ENCODE measurements at places on chromosomes 6 and 20.

DNA sequence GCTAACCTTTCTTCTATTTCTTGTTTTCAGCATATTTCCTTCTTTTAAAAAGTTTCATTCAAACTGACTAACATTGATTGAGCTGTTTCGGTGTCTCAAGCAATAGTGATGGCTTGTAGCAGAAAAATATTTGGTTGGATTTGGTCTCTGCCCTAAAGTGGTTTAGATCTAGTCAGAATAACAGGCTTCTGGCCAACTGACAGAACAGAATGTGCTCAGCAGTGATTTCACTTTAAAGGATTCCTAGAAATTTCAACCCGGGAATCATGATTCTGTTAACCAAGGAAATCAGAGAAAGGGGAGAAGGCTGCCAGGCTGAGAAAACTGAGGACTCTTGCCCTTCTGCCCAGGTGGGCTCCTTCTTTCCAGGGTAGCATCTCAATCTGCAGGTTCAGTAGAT lies 16.6 kb upstream of the GSTA1 start:
- no peak for DNase-seq

DNA sequence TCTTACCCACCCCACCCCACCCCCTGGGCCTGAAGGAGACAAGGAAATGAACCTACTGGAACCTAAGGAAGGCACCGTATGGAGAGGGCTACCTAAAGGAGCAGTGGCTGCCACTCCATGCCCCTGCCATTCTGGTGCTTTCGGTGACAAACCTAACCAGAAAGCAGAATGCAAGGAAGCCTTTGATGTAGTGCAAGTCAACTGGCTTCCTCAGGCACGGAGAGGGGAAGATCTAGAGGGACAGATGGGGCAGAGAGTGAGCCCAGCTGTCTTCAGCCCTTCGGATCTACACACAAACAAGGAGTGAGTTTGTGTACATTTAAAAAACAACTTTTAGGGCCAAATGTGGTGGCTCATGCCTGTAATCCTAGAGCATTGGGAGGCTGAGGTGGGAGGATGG lies 39.5 kb downstream of the PPP1R16B start:
- DNase-seq, result no peak

DNA sequence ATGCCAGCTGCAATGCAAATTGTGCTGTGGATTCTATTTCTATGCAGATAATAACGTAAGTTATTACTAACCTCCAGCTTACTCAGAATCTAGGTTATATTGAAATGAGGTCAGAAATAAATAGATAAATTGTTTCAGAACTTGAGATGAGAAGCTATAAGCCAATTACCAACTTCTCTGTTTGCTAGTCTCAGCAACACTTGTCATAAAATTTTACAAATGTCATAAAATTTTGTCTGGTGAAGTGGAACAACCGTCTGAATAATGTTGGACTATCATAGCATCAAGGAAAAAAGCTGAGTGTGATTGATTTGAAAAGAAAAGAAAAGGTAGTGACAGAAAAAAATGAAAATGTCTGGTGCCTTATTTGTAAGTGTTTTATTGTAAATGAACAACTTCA lies 36.7 kb downstream of the COL9A1 start:
- no peak for DNase-seq

DNA sequence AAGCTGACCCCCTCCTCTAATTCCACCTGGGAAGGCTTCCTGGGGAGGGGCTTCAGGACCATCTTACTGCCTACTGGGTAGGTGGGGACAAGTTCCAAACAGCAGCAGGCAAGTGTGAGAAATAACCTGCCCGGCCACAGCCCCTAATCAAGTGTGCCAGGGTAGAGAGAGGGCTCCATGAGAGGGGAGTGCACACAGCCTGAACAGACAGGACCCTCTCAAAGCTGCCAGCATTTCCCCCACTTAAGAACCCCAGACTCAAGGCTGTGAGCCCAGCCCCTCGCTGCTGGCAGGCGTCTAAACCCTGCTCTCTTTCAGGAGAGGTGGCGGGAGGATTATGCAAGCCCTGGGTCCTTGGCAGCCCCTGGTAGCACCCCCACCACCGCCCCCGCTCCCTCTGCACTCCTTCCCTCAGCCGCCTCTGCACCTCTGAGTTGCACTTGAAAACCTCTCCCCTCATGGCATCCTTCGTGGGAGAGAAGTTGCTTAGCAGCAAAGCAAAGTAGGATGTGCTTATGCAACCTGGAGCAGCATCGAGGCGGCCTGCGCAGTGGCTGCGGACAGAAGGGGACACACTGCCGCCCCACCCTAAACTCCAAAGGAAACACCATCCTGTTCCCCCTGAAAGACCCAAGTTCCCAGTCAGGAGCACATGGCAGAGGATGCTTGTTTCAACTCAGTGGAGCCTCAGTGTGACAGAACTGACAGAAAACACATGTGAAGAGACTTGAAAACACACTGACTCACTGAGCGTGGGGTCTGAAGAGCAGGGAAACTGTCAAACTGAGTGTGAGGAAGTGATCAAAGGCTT lies 10.5 kb downstream of the DDRGK1 start:
- DNase-seq, result no peak

GRCh38 chr6:119002069-119002468 lies 67.1 kb upstream of the MCM9 start:
- no peak for DNase-seq

- DNase-seq, result no peak
Measured at GRCh38 chr6:32332433-32332832, 39.3 kb downstream of the TSBP1 start.

GRCh38 chr6:3960754-3961361 lies 111.7 kb downstream of the FAM50B start:
- no peak for DNase-seq

- no peak for DNase-seq
Measured at GRCh38 chr6:4670824-4671409, 105.3 kb upstream of the CDYL start.

GRCh38 chr20:51487565-51488268 lies 54.8 kb downstream of the NFATC2 start:
- DNase-seq, result no peak

GRCh38 chr20:10504994-10505730 lies 70.1 kb downstream of the SLX4IP start:
- DNase-seq, result no peak

GRCh38 chr6:116111552-116112528 lies 11.2 kb downstream of the NT5DC1 start:
- DNase-seq, result no peak

DNA sequence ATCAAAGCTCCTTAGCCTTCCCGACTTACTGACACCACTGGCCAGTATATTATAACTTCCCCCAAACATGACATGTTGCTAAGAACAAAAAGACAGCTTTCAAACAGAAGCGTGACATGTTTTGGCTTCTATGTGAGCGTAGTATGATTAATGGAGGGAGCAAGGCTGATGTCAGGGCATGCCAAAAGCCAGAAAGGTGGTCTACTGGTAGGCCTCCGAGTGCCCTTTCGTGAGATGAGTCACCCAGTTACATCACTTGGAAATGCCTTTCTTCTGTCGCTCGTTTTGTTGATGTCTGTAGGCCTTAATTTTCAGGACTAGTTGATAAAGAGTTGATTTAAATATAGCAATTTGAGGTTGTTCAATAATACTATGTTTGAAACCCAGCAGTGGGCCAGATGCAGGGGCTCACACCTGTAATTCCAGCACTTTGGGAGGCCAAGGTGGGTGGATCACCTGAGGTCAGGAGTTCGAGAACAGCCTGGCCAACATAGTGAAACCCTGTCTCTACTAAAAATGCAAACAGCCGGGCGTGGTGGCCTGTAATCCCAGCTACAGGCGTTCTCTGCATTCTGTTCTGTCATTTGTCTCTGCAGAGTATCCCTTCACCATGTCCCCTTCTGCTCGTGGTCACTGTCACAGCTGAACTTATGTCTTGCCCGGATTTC lies 53.3 kb downstream of the CNKSR3 start:
- no peak for DNase-seq

DNA sequence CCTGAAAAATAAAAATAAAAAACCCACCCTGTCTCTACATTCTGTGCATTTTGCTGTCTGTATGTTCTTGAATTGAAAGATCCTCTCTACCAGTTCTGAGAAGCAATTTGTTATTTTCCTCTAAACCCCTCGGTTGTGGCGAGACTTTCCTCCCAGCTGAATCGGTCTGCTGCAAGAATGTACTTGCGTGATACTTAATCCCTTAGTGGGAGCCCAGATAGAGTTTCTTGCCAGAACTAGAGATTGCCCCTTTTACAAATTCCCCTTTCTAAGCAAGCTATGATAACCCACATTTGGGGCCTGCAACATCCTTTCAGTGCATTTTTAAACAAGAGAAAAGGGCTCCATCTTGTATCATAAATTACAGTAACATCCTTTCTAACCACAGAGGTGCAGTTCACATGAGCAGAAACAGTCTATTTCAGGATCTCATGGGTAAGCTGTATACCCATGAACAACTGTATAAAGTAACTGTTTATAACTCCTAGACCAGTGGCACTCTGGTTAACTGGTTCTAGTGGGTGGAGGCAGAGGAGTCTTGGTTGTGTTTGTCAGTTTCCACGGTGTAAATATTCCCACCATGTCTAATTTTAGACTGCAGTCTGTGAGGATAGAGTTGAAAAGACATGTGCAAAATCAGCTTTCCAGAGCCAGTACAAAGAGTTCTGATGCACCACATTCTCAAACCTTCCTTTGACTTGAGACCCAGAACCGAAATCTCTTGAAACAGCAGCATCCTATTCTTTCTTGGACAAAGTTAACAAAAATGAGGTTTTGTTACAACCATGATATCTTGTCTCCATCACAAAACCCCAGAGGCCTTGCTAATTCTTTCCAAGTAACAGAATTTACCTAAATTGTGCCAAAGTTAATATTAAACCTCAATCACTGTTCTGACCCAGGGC lies 113.1 kb upstream of the ZNF217 start:
- no peak for DNase-seq

DNA sequence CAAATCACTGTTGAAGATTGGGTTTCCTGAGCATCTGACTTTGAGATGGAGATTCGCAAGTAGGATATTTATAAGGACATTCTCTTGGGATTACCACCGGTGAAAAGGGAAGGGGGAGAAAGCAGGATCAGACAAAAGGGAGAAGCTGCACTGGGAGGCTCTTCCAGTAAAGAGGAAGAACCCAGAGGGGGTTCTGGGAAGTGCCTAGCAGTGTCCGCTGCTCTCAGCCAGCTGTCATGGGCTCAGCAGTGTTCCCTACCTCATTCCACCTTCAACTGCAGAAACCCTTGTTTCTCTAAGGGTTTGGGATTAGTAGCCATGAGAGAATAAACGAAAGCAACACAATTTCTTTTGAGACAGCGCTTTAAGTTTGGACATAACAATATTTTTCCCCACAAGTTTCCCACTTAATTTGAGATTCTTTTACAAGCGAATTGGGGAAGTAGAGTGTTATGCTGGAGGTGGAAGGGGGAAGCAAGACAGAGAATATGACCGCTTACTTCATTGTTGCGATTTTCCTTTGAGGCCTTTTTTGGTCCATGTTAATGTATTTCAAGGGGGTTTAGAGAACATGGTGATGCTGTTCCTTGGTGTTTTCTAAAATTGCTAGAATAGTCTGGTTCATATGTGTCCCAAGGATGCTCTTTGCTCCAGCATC lies 154.5 kb upstream of the SCGN start:
- DNase-seq, result no peak

Measured in smooth muscle cell of the brain vasculature (primary cell).